ENCODE measurements at places on chromosomes 6 and 20.

- DNase-seq, result no peak
Observed at GRCh38 chr20:28562510-28562898, 2695.0 kb upstream of the DEFB115 start.

- no peak for DNase-seq
Observed at GRCh38 chr20:45867819-45868176, 10.4 kb downstream of the ZSWIM3 start.

GRCh38 chr6:6686748-6687601 is 98.5 kb downstream of the LY86 start:
- peak; percentile 98 for DNase-seq

GRCh38 chr6:87935196-87935595 is 112.4 kb upstream of the SPACA1 start:
- no peak for DNase-seq

- no peak for DNase-seq
Observed at GRCh38 chr6:24936641-24937317, 1.0 kb upstream of the RIPOR2 start.

GRCh38 chr20:62928246-62928939 is 2.1 kb upstream of the DIDO1 start:
- no peak for DNase-seq

DNA sequence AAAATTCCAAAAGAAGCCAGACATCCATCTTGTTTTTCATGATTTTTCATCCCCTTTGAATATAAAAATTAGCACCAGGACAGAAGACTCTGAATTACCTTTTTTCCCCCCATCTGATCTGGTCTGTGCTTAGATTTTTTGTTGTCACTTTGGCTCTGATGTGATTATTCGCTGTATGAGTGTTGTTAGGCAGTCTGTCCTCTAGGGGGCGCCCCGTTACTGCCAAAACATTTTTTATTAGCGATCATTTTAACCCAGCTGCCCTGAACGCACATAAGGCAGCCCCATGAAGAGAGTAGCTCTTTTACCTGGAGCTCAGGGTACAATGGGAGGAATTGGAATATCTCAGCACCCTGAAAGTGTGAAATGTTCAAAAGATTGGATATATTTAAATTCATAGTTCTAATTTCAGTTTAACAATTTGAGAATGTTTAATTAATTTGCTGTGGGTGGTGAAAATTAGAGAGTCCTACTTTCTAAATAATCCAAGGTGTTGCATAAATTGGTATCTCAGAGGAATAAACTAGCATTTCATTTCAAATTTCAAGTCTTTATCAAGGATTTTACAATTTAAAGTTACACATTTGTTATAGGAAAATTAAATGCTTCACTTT is 60.8 kb downstream of the PRPH2 start:
- peak; percentile 63 for DNase-seq

DNA sequence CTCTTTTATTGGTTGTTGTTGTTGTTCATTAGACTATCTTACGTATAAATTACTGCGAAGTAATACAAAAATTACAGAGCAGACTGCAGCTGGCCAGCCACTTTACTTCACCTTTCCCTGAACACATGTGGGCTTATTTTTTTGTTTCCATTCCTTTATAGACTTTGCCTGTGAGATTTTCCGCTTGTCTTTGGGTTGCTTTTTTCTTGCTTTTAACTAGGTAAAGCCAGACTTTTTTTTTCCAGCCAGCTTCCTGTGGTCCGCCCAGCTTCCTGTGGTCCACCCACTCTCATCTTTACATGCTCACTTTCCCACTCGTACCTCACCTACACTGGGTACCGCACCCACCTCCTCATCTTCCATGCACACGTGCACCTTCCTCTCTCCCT is 79.0 kb downstream of the IPCEF1 start:
- DNase-seq, result no peak

DNA sequence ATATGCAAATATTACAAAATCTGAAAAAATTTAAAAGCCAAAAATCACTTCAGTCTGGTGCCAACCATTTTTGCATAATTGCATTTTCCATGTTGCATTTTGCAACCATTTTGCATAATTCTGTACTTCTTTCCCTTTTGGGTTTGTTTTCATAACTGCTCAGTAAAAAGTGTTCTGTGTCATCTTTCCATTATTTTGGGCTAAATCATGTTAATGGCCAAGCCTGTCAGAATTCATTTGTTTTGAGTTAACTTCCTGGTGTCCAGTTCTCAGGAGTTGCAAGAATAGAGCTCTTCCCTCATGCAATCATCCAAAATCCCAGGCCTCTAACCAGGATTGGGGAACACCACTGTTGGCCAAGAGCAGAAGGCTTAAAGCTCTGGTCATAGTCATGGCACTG is 133.6 kb downstream of the MTHFD1L start:
- DNase-seq, result no peak

GRCh38 chr6:98590997-98591396 is 243.4 kb upstream of the POU3F2 start:
- DNase-seq, result no peak

- no peak for DNase-seq
Observed at GRCh38 chr6:66628917-66629316, 921.9 kb upstream of the EYS start.

DNA sequence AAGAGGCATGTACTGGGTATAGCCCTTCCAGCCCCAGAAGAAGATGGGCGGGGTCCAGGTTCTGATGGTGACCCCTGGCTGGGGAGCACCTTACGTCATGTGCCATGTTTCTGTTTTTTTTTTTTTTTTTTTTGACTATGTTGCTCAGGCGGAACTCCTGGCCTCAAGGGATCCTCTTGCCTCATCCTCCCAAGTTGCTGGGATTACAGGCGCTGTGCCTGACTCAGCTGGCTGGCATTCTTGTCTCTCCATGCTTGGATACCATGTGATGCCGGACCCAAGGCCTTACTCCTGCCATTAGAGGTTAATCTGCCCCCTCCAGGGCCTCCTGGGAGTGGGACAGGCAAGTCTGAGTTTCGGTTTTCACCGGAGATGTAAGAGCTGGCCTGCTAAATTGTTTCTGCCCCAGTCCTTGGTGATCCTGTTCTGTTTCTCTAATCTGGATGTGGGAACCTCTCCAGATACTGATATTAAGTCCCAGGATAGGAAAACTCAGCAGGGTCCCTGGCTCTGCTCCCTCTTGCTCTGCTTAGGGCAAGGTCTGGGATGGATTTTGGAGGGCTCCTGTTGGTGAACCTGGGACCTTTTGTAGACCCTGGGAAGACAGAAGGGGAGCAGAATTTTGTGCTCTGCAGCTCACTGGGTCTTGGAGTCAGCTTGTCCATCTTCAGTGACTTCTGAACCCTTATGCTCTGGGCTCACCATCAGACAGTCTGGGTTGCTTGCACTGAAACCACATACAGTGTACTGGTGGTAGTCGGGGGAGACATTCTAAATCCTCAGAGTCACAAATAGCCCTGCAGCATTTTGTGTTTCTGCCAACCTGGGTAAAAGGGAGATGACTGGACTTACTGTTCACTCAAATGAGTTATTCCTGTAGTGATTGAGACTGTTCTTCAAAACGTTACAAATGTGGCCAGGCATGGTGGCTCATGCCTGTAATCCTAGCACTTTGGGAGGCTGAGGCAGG is 45.1 kb downstream of the PTK7 start:
- DNase-seq, result no peak

- no peak for DNase-seq
Observed at GRCh38 chr20:43533060-43533459, 25.6 kb downstream of the L3MBTL1 start.

GRCh38 chr6:40887792-40888340 is 151.2 kb downstream of the UNC5CL start:
- DNase-seq, result no peak

DNA sequence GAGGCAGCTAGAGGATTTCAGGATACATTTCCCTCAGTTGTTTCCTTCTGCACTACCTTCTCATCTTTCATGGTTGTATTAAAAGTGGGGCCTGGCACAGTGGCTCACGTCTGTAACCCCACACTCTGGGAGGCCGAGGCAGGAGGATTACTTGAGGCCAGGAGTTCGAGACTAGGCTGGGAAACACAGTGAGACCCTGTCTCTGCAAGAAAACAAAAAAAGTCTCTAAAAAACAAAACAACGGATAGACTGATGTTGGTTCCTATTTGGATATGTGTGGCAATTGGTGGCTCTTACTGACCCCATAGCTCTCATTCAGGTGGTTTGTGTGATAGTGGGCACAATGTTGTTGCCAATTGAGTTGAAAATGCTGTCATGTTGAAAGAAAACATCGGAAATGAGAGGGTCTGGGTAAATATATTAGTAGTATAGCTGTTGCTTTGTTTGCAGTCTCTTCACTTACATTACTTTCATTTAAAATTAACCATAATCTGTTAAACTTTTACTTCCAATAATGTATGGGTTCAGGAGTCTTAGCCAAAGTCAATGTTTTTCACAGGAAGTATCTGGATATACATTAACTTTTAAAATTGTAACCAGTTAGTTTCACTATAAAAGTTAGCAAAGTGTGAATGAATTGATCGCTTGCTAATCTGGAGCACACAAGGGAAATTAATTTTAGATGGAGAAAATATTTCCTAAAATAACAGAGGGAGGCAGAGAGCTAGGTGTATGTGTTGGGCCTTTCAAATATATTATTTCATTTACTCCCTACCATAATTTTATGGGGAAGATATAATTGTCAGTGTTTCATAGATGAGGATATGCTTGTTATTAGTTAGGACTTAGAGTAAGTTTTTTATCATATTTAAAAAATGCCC is 31.1 kb downstream of the UTRN start:
- DNase-seq, result no peak

GRCh38 chr6:100116411-100117194 is 122.6 kb upstream of the MCHR2 start:
- DNase-seq, result peak; percentile 69

DNA sequence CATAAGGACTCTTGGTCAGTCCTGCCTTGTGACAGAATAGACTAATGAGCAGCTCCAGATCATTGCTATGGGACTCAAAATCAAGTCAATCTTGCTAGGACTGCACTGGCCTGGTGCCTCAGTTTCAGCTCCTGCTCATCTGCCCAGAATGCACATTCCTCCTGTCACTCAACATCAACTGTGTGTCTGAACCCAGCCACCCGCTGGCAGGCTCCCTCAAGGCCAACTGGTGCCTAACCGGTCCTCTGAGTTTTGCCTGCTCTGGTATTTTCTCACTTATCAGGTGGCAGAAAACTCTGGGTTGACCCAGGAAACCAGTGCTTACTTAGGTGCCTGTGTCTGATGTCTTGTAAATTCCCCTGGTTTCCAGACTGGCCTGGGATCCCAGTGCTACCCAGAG is 297.7 kb downstream of the DHX35 start:
- no peak for DNase-seq

GRCh38 chr6:157158897-157159296 is 164.4 kb downstream of the TMEM242 start:
- no peak for DNase-seq
